ENCODE measurements at places on chromosomes 5 and 9. TPM values are rescaled to one million over a fixed set of nuclear protein-coding genes. Genes with fewer than 3 reads are reported as not detected.

DNA sequence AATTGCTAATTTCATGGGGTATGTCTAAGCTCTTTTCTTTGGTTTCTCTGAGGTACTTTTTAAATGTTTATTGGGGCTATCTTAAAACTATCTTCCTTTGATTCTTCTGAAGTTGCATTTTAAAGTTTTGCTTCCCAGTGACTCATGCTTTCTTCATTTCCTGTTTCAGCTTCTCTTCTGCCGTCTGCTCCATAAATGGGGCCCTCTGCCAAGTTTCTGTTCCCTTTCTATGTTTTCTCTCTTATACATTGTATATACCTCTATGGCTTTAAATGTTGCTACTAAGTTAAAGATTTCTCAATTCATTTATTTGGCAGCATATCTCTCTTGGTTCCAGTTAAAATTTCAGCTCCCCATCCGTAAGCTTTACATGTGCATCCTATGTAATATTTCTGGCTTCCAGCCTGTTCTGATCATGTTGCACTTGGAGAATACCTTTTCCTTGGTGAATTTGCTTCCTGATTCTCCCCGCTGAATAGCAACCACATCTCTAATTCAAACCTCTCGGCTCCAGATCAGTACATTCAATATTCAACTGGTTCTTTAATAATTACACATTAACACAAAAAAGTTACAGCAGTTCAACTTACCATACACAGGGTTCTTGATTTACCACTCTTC lies 125.3 kb downstream of the ST8SIA4 start:
- H3K36me3 ChIP-seq, result no peaks in the 10 kb centered on the region
- peak; percentile 88 for DNase-seq
- peaks cover 29% of the 10 kb centered on the region for H3K4me1 ChIP-seq

DNA sequence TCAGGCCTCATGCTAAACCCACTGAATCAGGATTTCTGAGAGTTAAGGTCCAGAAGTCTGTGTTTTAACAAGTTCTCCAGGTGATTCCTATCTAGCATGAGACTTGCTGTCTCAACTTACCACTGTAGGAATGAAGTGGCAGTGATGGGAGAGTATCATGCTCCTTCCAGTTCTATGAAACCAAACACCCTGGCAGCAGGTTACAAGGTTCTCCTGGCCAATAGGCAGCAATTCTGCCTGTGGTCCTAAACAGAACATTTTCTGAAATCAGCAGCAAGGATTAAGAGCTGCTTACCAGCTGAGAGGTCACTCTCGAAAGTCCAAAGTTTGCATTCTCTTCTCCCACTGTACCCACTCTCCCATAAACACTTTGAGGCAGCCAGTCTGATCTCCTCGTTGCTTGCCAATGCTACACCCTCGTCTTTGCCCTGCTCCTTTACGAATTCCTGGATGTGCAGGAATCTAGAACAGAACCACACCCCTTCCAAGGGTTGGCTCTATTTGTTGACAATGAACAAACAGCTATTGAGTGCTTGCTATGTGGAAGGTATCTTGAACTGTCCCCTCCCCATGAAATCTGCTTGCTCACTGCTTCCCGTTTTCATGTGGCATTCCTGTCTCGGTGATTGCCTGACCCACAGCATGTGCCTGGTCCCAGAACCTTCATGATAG lies 100.5 kb downstream of the TMEM174 start:
- H3K4me1 ChIP-seq, result peaks cover 9% of the 10 kb centered on the region
- H3K27ac ChIP-seq, result no peak overlapping the region
- no peak overlapping the region for H3K4me3 ChIP-seq
- no peaks in the 10 kb centered on the region for H3K27me3 ChIP-seq
- DNase-seq, result peak; percentile 44

GRCh38 chr5:61910771-61911170 lies 395.2 kb upstream of the KIF2A start:
- H3K36me3 ChIP-seq, result no peaks in the 10 kb centered on the region
- H3K27ac ChIP-seq, result no peak overlapping the region
- H3K4me3 ChIP-seq, result no peak overlapping the region
- no peaks in the 10 kb centered on the region for H3K4me1 ChIP-seq
- no peaks in the 10 kb centered on the region for H3K27me3 ChIP-seq
- DNase-seq, result peak; percentile 39

DNA sequence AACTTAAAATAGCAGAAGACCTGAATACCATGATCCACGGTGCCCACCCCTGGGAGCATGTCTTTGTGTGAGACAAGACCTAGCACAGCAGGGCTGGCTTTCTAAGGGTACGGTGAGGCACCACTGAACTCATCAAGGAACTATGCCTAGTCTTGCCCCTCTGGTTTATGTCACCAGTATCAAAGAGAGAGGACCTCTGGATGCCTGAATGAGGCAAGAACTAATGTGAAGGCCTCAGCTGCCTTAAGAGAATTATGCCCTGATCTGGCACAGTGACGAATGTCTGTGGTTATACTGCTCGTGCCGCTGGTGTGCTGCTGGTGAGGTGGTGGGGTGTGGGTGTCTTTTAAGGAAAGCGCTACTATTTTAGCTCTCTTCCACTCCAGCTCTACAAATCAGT lies 23.0 kb downstream of the NREP start:
- H3K27ac ChIP-seq, result no peak overlapping the region
- H3K4me1 ChIP-seq, result peaks cover 50% of the 10 kb centered on the region
- H3K36me3 ChIP-seq, result no peaks in the 10 kb centered on the region
- H3K4me3 ChIP-seq, result no peak overlapping the region
- H3K27me3 ChIP-seq, result no peaks in the 10 kb centered on the region

The TAF11L3 gene
- not detected for total RNA-seq

The GLRX gene
- 27.4 TPM for total RNA-seq
